ENCODE measurements at places on chromosomes 13 and 19.

- DNase-seq: no peak
These were observed 229.1 kb downstream of the TSHZ3 start for GRCh38 chr19:31119951-31120690.

GRCh38 chr19:32581705-32582179 is 752 bp downstream of the PDCD5 start:
- peak; percentile 67 for DNase-seq

DNA sequence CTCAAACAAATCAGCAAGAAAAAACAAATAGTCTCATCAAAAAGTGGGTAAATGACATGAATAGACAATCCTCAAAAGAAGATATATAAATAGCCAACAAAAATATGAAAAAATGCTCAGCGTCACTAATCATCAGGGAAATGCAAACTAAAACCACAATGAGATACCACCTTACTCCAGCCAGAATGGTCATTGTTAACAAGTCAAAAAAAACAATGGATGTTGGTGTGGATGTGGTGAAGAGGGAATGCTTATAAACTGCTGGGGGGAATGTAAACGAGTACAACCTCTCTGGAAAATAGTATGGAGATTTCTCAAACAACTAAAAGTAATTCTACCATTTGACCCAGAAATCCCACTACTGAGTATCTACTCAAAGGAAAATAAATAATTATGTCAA is 239.2 kb upstream of the RFC3 start:
- DNase-seq: no peak

- peak; percentile 30 for DNase-seq
These were observed 40.0 kb upstream of the CBY2 start for GRCh38 chr13:45662162-45662561.

GRCh38 chr19:48962029-48962848 is 2.9 kb upstream of the FTL start:
- peak; percentile 59 for DNase-seq

DNA sequence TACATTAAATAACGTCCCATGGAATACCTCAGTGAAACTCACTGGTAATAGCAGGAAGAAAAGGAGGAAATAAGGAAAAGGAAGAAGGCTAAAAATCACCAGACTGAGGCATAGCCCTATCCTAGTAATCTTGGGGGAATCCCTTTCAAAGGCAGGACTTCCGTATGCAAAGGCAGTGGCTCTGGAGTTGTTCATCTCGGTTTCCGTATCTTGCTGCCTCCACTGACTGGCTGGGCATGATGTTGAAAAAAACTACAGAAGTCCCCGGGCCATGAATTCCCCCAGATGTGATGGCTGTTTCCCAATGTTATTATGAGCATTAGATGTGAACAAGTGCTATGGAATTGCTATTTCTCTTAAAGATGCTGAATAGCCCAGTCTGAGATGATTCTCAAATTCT is 5.5 kb downstream of the FPR2 start:
- DNase-seq: no peak

DNA sequence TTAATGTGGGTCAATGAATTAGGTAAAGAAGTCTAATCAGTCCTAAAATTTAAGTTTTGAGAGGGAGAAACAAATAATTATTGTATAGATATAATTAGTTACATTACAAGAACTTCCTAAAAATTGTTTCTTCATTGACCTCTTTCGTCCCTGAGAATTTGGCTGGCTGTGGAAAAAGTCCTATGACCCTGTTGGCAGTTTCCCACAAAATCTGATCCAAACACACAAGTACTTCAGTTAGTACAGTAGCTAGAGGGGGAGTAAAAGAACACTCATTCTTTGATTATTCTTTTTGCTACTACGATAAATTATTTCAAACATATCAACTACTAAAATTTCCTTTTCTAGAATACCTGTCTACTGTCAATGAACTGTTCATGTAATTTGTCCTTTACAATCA is 11.3 kb downstream of the POSTN start:
- DNase-seq: no peak

DNA sequence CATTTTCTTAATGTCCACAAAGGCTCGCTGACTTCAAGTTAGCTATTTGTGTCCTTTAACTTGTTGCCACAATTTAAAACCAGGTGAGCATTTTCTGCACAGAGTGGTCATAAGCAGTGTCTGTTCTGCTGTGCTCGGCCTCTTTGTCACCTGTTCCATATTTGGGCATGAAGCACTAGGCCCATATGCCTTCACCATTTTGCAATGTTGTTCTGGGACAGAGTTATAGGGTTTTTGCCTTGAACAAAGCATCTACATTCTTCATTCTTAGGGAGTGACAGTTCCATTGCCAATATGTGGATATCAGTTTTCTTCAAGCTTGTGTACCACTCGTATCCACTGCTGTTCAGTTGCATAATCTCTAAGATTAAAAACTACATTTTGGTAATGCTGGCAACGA is 56.1 kb downstream of the LRCH1 start:
- DNase-seq: no peak

- DNase-seq: peak; percentile 23
These were observed at the start of gene F2RL3 for GRCh38 chr19:16888629-16889365. F2RL3 (plus strand) TSS chr19:16888999; CDS start chr19:16889190, 191 bp downstream.

DNA sequence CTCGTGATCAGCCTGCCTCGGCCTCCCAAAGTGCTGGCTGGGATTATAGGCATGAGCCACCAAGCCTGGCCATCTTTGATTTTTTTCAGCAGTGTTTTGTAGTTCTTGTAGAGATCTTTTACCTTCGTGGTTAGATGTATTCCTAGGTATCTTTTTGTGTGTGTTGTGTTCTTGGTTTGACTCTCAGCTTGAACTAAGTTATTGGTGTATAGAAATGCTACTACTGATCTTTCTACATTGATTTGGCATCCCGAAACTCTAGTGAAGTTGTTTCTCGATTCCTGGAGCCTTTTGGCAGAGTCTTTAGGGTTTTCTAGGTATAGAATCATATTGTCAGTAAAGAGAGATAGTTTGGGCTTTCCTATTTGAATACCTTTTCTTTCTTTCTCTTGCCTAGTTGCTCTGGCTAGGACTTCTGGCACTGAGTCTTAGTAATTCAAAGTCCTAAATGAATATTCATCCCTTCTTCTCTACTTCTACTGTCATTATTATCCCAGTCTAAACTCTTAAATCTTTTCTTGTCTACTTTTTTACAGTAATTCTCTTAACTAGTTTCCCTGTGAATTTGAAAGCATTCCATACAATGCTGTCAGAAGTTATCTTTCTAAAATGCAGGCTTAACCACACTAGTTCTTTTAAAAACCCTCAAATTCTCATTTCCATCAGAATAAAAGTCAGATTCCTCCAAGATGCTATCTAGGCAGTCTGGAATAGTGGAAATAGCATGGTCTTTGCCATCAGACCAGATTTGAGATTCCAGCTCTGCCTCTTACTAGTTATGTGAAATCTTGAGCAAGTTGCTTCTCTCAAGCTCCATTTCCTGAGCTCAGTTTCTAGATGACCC is 7.0 kb downstream of the GPR18 start:
- no peak for DNase-seq

- no peak for DNase-seq
These were observed 29.1 kb downstream of the ATP12A start for GRCh38 chr13:24709186-24709913.

DNA sequence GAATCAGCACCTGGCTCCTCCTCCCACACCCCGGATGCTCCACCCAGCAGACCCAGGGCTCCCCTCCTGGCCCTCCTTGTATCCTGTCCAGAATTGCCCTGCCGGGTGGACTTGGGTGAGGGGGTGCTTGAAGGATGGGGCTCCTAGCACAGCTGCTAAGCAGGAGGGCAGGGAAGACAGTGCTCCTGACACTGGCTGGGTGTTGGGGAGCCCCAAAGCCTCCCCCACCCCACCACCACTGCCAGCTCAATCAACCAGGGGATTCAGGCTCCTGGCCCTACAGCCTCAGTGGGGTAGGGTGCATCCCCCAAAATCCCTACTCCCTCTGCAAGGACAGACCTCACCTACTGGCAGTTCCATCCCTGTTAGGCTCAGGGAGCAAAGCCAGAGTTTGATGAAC is 2.6 kb upstream of the CYP4F11 start:
- no peak for DNase-seq

- peak; percentile 32 for DNase-seq
These were observed 485.3 kb downstream of the UQCRFS1 start for GRCh38 chr19:28727480-28728159.

DNA sequence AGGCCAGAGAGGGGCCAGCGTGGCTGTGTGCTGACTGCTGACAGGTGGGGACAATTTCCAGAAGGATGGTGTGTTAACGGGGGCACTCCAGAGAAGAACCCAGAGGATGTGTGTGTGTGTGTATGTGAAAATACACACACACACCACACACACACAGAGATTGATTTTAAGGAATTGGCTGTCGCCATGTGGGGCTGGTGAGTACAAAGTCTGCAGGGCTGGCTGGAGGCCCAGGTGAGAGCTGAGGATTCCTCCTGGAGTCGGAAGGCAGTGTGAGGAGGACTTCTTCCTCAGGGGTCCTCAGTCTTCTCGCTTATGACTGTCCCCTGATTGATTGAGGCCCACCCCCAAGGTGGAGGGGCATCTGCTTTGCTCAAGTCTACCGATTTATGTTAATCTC is 7.6 kb upstream of the GJB6 start:
- DNase-seq: no peak

DNA sequence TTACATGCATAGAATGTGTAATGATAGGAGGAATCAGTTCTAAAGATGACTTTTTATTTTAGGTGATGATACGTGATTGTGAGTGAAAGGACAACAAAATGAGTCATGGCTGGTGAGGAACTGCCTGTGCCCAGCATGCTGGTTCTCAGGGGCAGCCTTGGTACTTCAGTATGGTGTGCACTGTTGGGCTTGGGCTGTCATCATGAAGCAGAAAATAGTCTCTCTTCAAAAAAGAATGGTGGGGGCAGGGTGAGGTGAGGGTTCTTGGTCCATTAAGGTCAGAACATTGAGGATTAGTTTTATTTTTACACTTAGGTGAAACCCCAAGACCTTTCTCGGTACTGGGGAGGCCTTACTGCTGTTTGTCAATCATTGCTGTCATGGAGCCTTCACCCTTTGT is 309.5 kb downstream of the MTUS2 start:
- no peak for DNase-seq

DNA sequence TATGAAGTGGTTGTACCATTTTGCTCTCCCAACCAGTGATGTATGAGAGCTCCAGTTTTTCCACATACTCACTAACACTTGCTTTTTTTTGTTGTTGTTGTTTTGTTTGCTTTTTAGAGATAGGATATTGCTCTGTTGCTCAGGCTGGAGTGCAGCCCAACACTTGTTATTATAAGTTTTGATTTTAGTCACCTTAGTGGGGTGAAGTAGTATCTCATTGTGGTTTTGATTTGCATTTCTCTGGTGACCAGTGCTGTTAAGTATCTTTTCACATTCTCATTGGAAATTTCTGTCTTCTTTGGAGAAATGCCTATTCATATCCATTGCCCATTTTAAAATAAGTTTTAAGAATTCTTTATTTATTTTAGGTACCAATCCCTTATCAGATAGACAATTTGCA is 31.3 kb downstream of the CYP4F22 start:
- no peak for DNase-seq

DNA sequence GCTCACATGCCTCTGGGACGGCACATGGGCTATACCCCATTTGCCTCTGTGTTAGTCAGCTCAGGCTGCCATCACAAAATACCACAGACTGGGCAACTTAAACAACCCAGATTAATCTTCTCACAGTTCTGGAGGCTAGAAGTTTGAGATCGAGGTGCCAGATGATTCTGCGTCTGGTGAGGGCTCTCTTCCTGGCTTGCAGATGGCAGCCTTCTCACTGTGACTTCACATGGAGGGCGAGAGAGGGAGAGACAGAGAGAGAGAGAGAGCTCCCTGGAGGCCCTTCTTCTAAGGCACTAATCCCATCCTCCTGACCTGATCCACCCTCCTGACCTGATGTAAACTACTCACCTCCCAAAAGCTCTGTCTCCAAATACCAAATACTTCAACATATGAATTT is 55.0 kb downstream of the GPR12 start:
- DNase-seq: no peak

DNA sequence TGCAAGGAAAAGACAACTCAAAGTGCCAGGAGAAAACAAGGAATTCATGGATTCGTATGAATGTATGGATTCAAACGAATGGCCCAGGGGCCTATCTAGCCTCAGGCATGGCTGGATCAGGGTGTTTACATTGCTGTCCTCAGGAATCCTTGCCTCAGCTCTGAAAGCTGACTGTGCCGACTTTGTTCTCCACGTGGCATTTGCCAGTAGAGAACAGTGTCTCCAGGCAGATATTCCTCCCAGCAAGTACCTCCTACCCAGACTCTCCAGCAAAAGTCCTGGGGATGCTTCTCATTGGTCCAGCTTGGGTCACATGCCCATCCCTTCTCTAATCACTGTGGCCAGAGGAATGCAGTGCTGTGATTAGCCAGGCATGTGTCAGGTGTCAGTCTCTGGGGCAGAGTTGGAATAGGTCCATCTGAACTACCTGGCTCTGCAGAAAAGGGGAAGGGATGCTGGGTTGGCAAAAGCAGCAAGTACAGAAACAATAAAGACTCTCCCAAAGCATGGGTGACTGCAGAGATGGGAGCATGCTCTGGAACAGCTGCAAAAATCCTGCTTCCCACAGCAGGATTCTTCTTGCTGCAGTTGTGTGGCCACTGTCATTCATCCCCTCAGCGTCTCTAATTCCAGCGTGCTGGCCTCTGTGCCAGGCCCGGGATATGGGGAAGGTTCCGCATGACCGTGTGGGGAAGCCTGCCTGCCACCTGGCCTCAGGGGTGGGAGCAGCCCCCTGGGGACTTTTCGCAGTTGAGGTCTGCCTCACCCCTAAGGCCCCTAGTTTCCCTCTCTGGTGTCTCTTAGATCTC is 30.0 kb downstream of the CCNE1 start:
- peak; percentile 31 for DNase-seq

GRCh38 chr13:60111691-60112090 is 52.0 kb downstream of the DIAPH3 start:
- DNase-seq: peak; percentile 42

DNA sequence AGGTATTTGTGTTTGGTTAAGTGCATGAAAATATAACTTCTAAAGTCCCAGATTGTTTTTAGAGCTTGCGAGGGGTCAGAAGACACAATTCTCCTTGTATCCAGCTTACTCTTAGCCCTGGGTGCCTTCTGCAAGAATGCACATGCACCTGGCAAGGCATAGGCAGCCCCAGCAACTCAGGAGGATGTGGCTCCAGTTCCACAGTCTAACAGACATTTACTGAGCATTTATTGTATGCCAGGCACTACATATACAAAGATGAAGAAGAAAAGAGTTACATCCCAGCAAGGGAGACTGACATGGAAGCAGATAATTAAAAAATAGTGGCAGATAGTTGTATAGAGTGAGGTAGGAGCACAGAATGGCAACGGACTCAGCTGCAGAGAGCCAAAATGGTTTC is 101.1 kb upstream of the FRY start:
- DNase-seq: no peak

DNA sequence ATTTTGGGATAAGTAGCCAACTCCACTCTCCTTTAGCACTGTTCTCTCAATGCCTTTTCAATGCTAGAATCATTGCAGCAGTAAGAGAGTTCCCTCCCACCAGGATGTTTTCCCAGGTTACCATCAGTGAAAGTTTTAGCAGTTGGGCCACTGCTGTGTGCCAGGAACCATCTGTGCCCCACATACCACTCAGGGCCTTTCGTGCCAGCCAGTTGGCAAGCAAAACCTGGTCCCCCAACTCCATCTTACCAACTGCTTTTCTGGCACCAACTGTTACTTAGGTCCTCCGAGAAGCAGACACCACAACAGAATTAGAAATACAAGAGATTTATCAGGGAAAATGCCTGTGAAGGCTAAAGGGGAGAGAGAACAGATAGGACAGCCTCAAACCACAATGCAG is 533.4 kb upstream of the NBEA start:
- no peak for DNase-seq
